ENCODE measurements at places on chromosomes 11 and 22. TPM values are rescaled to one million over a fixed set of nuclear protein-coding genes. Genes with fewer than 3 reads are reported as not detected.

- DNase-seq, result no peak
Observed at GRCh38 chr22:39215426-39216142, 29.2 kb downstream of the PDGFB start.

GRCh38 chr11:115665958-115666357, 161.7 kb upstream of the CADM1 start:
- DNase-seq, result no peak

- DNase-seq, result no peak
Observed at GRCh38 chr22:21095773-21096107, 50.0 kb downstream of the LRRC74B start.

Gene HARBI1
- 5.6 TPM for polyA plus RNA-seq

GRCh38 chr11:61594907-61595257, 14.0 kb upstream of the SYT7 start:
- DNase-seq, result no peak

GRCh38 chr11:65588199-65589054, 7.2 kb downstream of the KCNK7 start:
- DNase-seq, result no peak

Gene RAB38
- 21.9 TPM for polyA plus RNA-seq

GRCh38 chr22:49297871-49298721, 529.6 kb downstream of the BRD1 start:
- DNase-seq, result no peak

GRCh38 chr11:44178381-44178780, 82.9 kb downstream of the EXT2 start:
- peak; percentile 65 for DNase-seq

GRCh38 chr11:40285558-40285957, 1173.9 kb downstream of the LRRC4C start:
- no peak for DNase-seq

Gene CENPM
- polyA plus RNA-seq, result 13.8 TPM

Gene NR1H3
- polyA plus RNA-seq, result 56.2 TPM

Gene VPREB1
- polyA plus RNA-seq, result 0.68 TPM

DNA sequence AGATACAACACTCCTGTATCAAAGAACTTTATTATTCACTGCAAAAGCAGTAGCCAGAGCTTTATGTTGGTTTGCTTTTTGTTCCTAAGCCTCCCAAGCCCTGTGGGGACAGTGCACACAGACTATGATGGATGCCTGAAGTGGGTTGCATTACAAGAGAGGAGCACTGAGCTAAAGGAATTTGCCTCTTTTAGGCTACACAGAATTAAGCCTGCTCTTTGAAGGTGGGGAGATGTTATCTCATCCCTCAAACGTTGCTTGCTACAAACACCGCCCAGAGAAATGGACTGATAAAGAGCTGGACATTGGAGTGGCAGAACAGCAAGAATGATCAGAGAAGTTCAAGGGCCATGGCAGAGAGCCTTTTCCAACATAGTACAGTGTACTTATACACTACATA, 2.5 kb upstream of the POGLUT3 start:
- no peak for DNase-seq

Gene ALX4
- polyA plus RNA-seq, result 0.27 TPM

GRCh38 chr11:102940714-102941588, 14.6 kb downstream of the MMP13 start:
- DNase-seq, result peak; percentile 62

- no peak for DNase-seq
Observed at GRCh38 chr11:70397336-70397982, 870 bp upstream of the CTTN start.
